Islet precursor cell (in vitro differentiated cells): ENCODE measurements at places on chromosomes 11 and 22.
A peak's percentile ranks its signal among the peaks of the same experiment; 100 is the strongest.

DNA sequence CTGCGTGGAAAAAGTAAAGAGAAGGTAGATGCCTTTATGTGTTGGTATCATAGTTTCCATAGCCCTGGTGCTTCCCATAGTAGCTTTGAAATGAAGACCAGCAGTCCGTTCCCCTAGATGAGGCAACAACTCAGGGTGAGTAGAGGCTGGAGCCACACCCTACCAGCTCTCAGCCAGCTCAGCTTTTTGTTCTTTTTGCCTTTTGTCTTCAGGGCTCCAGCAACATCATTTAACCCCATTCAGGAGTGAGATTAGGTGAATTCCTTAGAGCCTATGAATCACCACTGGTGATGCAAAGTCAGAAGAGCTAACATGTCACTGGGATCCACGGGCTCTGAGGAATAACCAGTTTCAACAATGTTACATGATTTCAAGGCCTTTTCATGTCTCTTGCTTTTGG lies 14.0 kb upstream of the SESN3 start:
- peak; percentile 77 for DNase-seq

GRCh38 chr11:12123273-12123672 lies 12.9 kb downstream of the MICAL2 start:
- no peak for DNase-seq

- DNase-seq, result no peak
Measured at GRCh38 chr11:71452199-71453036, 585 bp upstream of the NADSYN1 start.

- DNase-seq, result no peak
Measured at GRCh38 chr11:30155428-30155827, 75.4 kb upstream of the FSHB start.

DNA sequence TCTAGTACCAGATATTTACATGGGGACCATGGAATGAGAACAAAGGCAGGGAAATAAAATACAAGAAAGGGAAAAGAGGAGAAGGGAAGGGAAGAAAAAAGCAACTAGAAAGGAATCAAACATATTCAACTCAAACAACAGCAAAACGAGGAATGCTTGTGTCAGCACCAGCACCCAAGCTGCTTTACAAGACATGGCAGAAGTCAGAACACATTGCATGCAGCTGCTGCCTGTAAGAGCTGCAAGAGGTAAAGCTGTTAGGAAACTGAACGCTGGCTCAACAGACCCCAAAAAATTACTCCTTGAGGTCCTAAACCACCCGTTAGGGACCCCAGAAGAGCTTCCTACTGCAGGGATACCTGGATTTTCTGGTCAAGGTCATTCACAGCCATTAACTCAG lies 296.9 kb downstream of the OPCML start:
- no peak for DNase-seq

DNA sequence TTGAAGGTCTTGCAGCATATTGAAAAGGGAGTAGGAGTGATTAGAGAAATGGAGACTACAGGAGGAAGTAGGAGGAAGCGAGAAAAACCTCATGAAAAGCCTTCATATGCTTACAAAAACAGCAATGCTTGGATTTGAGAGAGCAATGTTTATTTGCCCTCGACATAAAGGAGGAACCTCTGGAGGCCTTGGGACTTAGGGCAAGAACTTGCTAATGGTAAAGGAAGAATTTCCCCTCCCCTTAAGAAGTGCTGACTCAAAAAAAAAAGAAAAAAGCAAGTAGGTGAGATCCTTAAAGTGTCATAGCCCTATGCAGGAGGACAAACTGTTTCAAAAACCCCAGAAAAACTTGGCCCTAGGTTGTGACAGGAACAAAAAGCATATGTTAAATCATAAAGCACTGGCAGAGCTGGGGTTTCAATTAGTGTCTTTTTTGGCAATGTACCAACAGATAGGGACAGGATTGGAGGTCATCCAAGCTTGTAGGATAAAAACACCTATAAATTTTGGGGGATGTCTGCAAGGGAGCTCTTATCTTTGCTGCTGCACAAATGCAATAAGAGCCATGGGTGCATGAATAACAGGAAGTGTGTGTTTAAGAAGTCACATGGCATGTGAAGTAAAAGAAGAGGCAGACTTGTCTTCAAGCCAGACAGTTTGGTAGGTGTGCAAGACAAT lies 4.9 kb downstream of the GLYAT start:
- no peak for DNase-seq

DNA sequence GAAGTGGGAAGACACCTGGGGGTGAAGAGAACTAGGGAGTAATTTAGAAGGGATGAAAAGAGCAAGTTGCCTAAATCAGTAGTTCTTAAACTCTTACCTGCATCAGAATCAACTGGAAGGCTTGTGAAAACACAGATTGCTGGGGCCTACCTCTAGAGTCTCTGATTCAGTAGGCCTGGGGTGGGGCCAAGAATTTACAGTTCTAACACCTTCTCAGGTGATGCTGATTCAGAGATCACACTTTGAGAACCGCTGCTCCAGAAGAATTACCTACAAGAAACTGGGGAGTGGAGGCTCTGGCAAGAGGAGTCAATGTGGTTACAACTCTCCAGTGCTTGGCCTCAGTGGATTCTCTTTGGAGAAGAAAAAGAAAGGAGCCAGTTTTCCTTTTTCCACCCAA lies 128.7 kb downstream of the C11orf58 start:
- DNase-seq, result no peak

DNA sequence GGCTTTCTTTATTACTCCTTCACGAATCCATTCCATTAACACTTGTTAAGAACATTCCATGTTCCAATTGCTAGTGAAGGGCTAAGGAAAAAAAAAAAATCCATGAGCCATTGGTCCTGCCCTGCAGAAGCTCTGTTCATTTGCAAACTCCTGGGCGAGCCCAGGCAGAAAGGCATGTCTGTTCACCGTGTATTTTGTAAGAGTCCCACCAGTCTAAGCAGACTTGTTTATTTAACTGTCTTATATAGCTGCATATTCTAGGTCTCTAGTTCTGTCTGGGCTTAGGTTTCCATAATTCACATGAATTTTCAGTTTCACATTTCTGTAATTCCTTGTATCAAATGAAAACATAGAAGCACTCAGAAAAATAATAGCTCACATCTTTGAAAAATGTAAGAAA lies 97.4 kb upstream of the POU2AF2 start:
- no peak for DNase-seq

- DNase-seq, result peak; percentile 45
Measured at GRCh38 chr22:43880541-43880991, 11.2 kb downstream of the PNPLA5 start.

DNA sequence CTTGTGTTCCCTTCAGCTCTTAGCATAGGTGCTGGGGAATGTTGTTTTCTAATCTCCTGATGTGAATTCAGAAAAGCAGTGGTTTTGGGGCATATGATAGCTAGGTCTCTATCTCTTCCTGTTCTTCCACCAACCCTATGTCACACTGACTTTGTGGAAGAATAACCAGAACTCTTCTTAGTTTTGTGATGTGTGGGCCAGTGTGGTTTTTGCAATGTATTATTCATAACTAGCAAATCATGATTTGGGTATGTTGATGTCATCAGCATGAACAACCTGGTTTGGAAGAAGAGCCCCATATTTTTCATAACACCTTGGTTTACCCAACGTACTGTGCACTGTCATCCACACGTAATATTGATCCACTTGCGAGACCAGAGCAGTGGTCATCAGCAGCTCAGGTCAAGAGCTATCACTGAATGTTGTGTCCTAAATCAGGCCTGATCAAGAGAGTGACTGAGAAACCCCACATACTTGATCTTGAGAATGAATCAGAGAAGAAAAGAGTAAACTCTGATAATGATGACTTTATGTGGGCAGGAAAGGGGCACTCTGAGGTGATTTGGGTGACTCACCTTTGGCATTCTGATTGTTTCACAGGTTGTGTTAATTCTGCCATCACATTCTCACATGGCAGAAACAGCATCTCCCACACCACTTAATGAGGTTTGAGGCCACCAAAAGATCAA lies 19.4 kb upstream of the MS4A6E start:
- no peak for DNase-seq

DNA sequence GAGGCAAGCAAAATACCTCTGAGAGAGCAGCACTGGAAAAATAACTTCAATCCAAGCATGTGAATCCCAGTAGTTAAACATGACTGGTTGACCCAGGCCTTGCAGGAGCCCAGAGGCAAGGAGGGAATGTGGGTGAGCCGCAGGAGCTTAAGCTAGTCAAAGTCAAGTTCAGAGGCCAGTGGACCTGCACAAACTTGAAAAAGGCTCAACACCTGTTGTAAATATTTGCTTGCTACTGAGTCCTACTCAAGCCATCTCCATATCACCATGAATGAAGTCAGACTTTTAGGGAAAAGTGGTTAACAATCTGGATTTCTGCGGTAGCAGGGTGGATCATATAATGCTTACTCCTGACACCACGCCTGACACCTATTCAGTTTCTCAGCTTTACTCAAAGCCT lies 4.8 kb upstream of the CAT start:
- no peak for DNase-seq

DNA sequence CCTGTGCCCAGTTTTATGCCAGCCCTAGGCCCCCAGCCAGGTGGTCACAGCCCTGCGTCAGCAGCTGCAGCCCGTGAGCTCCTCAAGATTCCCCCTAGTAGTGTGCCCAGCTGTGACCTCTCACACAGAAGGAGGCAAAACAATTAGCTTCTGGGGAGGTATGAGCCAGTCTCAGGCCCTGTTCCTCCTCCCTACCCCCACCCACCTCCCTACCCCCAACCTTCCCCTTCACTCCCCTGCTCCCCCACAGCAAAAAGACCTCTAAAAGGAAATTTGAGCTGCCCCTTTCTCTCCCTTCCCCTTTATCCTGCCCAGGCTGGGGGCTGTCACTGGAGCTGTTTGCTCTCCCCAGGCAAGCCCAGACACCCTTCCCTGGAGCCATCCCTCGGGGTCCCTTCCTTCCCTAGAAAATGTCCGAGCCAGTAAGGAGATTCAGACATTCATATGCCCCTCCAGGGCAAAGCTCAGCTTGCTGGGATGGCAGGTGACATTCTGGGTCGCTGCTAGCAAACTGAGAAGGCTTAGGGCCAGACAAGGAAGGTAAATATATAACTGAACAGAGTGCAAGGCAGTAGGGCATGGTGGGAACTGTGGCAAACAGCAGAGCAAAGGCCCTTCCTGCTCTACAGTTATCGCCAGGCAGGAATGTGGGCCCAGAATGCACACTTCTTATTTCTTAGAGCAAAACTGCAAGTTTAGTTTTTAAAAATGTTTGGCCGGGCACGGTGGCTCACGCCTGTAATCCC lies 300.2 kb downstream of the MN1 start:
- DNase-seq, result no peak

DNA sequence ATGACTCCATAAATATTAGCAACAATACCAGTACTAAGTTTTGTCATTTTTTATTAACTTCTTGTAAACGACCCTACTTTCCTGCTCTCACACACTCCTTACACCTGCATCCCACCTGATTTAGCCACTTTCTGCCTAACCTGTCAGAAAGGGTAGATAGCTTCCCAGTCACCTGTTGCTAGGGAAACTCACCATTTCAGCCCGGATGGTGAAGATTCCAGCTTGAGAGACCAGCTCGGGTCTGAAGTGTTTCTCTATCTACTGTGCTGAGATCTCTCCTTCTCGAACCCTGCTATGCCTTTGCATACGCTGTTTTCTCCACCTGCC lies at the start of gene PARVG:
Gene PARVG (plus strand): TSS at position 220 of the 327 bp plus-strand sequence. CDS start 2,405 bp downstream, outside the sequence.
- no peak for DNase-seq

DNA sequence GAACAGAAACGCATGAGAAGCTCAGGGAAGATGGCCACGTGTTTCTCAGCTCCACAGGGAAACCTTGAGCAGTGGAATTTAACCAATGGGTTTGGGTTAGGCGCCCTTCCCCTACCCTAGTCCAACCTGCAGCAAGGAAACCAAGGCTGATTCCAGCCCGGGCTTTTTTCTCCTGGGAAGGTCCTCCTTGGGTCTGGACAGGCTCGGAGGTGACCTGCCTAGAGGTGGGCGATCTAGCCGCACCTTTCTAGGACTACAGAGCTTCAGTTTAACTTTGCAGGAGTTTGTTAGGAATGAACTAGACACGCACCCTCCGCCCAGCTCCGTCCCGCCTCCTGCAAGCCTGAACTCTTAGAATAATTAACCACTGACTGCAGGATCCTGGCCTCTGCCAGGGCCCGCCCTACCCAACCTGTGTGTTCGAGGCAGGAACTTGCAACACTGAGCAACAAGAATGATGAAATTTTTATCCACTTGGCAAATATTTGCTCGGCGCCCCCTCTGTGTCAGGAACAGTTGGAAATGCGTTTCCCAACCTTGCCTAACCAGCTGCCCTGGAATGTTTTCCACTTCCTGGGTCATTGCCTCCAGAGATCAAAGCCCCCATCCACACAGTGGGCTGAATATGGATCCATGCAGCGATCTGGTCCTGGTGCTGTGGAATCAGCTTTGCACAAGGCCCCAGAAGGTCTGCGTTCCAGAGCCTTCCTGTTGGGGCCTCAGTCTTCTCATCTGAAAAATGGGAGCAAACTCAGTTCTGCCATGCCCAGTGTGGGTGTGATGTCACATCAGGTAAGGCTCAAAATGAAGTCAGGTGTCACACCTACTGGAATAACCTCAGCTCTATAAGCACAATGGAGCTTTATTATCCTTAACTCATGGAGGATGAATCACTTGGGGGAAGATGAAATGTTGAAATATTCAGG lies 13.3 kb downstream of the MPST start:
- peak; percentile 69 for DNase-seq

GRCh38 chr11:69014084-69014851 lies 1.2 kb upstream of the MRGPRF start:
- peak; percentile 60 for DNase-seq

DNA sequence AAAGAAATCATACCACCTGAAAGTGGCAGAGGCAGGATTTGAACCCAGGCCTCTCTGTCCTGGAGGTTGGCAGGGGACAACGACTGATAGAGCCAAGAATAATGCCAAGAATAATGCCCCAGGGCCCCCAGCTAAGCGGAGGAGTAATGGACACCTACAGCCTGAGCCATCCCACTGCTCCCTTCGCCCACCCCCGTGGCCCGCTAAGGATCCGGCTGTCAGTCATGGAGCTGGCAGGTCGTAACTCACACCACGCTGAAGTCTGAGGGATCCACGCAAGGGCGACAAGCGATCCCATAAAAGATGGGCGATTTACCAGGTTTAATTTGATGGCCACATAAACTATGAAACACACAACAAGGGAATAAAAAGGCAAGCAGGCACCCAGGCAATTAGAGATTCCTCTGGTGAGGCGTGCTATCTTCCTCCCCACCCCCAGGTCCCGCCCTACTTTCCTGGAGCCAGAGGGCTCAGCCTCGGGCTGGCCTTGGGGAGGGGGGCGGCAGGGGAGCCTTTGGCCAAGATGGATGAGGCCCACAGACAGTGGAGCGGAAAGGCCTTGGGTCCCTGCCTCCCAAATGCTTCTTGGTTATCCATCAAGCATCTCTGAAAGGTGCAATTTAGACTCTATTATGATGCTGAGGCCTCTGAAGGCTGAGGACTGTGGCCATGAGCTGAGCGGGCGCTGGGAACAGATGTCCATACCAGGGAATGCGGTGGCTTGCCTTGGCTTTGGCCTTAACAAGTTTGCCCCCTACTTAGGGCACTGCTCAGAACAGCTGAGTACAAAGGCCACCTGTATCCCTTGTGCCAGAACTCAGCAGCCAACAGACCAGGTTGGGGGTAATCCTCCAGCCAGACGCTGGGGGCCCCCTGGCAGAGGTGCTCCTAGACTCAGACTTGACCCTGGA lies 55.2 kb downstream of the MACROD1 start:
- no peak for DNase-seq
